Left lobe of liver (tissue), 2 donors: ENCODE measurements at places on chromosomes 3 and 15. TPM values are rescaled to one million over a fixed set of nuclear protein-coding genes. Genes with fewer than 3 reads are reported as not detected.

DNA sequence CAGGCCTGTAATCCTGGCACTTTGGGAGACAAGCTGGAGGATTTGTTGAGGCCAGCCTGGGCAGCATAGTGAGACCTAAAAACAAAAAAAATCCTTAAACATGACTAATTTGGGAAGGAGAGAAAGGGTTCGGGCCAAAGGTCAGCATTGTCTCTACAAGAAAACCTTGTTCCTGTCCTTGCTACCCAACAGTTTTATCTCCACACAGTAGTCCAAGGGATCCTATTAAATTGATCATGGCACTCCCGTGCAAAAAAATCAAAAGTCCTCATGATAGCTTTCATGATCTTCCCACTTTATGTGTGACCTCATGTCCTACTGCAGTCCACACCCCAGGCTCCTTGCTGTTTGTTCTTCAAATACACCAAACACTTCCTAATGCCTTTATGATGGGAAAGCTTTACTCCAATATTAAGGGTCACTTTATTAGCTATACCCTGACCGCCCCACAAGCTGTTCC, 4.2 kb downstream of the RPL15 start:
- DNase-seq = no peak

- DNase-seq = peak; percentile 64
Measured at GRCh38 chr15:57591822-57592367, at the start of gene MYZAP. TSS of gene MYZAP (plus strand) at chr15:57591904. CDS start at chr15:57592035, 131 bp downstream.

GRCh38 chr3:177057768-177058167, 139.5 kb downstream of the TBL1XR1 start:
- DNase-seq = no peak

GRCh38 chr15:88472225-88472624, 4.7 kb downstream of the MRPS11 start:
- no peak for DNase-seq

DNA sequence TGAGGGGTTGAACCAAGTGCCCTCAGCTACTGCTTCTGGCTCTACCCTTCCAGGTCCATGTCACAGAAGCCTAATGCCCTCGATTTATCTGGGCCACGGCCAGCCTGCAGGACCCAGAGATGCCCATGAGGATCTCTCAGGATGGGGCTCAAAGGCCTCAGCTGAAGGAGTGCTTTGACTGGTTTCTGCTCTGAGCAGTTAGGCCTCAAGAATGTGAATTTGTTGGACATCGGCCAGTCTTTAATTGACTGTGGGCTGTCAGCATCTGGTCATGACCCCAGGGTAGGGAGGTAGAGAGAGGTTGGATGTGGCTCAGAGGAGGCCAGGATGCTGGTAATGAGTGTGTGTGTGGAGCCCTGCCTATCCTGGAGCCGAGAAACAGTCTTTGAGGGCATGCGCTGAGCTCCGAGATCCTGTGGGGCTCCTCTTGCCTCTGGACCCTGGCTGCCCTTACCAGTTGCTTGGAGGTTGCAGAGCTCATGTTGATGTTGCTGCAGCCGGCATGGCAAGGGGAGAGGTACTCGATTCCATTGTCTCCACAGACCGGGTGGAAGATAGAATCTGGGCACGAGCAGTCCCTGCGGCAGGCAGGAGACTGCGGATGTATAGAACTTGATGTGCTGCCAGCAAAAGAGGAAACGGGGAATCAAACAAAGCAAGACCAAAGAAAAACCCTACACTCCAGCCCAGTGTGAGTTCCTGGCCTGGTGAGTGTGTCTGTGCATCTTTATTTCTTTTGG, 49.1 kb upstream of the RAB6B start:
- DNase-seq = no peak

DNA sequence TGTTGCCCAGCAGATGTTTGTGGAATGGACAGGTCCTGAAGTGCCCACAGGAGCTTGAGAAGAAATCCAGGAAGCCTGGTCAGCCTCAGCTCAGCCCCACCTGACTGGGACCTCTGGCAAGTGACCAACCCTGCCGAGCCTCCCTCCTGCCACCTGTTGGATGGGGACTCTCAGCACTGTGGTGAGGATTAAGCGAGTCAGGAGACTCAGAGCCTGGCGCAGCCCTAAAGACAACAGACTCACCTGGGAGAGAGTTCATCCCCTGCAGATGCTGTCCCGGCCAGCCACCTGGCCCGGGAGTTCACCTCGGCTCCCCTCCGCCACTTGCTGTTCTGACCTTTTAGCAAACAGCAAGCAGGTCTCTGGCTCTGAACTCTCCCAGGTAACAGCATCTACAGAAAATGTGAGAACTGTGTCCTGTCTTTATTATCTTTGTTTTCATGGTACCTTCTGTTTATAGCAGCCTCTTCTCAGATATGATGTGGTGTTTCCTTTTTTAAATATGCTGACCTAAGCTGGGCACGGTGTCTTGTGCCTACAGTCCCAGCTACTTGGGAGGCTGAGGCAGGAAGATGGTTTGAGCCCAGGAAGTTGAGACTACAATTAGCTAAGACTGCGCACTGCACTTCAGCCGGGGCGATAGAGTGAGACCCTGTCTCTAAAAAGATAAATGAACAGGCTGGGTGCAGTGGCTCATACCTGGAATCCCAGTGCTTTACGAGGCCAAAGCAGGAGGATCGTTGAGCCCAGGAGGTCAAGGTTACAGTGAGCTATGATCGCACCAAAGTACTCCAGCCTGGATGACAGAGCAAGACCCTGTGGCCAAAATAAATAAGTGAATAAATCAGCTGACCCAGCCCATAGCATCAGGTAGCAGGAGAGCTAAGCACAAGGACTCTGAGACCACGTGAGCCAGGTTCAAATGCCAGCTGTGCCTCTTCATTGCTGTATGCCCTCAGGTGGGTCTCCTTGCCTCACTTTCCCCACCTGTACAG, 32.4 kb upstream of the SLC6A6 start:
- DNase-seq = no peak

DNA sequence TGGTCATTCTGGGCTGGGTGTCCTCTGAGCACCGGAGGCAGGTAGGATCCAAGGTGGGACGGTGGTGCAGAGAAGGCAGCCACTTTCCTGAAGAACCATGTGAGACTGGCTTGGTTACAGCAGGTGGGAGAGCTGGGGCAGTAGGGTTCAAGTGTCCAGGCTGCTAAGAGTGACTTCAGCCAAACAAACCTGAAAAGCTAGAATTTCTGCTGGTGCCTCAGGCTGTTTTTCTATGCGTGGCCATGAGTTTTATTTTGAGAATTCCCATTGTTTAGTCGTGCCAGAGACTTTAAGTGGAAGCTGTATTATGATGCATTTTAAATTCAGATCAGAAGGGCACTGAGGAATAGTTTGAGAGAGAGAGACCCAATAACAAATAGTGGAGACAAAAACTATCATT, 20.1 kb downstream of the USP13 start:
- DNase-seq = no peak

Gene SLC22A14
- total RNA-seq = not detected
